ENCODE measurements at places on chromosomes 3 and 15.

GRCh38 chr3:137121704-137122314, 164.0 kb downstream of the IL20RB start:
- peak; percentile 18 for DNase-seq

- DNase-seq = peak; percentile 56
These were observed 86.7 kb downstream of the MAGI1 start for GRCh38 chr3:65951836-65952505.

- DNase-seq = no peak
These were observed 55.4 kb downstream of the EOMES start for GRCh38 chr3:27666708-27667107.

DNA sequence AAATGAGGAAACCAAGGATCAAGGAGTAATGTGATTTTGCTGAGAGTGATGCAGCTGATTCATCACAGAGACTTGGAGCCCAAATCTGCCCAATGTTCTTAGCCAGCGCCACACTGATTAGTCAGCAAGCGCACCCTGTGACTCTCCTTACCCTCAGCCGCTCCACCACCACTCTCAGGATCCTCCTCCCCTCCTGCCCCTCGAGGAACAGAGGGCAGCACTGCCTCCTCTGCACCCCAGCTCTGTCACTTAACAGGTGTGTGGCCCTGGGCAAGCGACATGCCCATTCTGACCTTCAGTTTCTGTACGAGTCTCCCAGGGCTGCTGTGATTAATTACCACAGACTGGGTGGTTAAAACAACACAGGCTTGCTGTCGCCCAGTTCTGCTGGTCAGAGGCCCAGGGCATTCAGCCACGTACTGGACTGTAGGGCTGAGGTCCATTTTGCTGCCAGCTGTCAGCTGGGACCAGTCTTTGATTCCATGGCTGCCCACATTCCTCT, 36.1 kb upstream of the HRH1 start:
- no peak for DNase-seq

DNA sequence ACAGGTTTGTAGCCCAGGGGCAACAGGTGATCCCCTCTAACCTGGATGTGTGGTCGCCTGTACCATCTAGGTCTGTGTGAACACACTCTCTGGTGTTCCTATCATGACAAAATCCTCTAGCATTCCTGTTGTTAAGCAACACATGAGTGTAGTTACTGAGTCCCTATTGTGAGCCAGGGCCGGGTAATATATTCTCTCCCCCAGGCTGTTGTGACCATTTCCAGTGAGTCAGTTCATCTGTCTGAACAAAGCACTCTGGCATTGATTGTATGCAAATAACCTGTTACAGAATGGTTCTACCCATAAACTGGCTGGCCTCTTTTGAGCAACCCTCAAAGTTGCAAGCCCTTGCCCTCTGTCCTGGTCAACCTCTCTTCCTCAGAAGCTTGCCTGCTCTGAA, 2.6 kb upstream of the FLNB start:
- peak; percentile 90 for DNase-seq

GRCh38 chr15:74010929-74011540, 16.5 kb downstream of the PML start:
- DNase-seq = peak; percentile 10

DNA sequence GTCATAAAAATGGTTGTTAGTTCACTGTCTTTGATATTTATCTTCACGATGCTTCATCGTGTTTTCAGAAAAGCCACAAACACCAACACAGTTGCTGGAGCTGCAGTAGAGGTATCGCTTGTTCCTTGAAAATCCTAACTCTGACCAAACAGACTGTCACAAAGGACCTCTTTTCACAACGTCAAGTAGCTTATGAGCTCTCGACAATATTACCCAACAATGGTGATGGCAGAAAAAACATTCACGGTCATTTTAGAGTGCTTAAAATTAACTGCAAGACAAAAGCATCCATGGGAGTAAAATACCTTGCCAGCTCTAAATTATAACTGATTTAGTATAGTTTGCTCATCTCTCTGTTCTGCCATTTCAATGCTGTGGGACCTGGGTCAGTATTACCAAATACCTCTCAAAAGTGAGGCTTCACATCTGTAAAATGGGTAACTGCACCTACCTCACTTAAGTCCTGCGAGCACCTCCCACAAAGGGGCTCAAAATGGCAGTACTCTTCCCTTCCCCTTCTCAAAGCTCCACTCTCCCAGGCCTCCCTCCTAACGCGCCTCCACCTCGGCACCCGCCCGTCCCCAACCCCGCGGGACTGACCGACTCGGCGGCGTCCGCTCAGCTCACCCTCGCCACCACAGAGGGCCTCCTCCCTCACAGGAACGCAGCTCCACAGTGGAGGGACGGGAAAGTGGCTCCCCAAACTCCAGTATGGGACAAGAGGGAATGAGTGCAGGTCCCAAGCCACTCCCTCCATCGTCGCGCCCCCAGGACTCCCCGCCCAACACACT, 546 bp downstream of the TRIM59 start:
- peak; percentile 42 for DNase-seq

DNA sequence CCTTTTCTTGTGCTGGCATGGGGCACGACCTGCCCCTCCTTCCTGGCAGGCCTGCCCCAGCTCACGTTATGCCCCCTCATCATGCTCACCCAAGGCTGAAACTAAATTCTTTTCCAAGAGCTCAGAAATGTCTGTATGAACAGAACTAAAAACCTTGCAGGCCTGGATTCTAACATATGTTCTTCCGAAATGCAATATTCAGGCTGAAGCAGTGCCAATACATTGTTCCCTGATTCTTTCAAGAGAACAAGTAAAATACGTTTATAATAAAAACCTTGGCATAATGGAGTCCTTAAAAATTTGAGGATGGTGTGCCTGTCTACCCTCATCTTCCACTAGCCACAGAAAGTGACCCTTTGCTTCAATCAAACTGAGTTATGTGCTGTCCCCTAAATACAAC, 48.5 kb upstream of the ICE2 start:
- no peak for DNase-seq

GRCh38 chr15:57654153-57654852, 52.2 kb upstream of the POLR2M start:
- no peak for DNase-seq

DNA sequence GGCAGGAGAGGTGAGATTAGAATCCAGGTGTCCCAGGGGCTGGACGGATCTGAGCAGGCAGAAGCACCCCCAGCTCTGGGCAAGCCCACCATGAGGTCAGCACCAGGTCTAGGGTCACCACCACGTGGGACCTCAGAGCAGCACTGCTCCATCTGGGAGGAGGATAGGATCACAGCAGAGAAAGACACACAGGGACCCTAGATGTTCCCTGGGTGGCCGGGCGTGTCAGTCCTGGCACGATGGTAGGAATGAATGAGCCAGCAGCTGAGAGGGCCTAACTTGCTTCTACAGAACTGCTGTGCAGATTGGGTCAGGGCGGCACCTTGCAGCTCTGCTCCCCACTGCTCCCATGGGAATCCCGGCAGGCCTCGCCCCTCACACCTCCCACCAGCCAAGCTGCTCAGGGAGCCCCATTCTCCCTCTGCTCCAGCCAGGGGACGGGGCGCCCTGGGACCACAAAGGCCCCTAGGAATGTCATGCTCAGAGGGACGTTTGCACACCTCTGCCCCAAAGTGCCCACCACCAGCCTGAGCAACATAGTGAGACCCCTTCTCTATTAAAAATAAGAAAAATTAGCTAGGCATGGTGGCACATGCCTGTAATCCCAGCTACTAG, 66.3 kb downstream of the ZNF445 start:
- DNase-seq = no peak

- no peak for DNase-seq
These were observed 6.2 kb upstream of the TMF1 start for GRCh38 chr3:69058180-69058946.

GRCh38 chr3:138199851-138200250, 12.8 kb downstream of the ARMC8 start:
- DNase-seq = no peak

DNA sequence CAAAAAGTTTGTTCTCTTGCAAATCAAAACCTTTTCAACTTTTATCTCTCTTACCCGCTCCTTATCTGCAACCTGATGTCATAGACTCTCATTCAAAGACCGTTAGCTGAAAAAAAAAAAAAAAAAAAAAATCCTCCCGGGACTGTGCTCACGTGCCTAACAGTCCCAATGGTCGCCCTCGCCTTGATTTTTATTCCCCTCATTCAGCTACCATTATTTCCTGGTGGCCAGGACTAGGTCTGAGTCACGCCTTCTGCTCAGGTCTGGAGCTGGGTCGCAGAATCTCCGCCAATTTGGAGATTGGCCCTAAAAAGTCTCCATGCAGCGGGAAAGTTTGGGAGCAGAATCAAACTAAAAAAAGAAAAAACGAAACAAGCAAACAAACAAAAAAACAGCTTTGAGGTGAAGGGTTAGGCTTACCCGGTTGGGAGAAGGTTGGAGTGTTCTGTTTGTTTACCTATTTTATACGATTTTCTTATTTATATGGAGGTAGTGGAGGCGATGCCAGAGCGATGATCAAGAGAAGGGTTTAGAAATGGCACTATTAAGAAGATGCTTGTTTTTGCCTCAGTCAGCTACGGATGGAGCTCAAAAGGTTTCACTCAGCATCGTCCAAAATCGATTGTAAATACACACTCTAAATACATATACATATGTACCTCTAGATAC, 51.1 kb downstream of the ZIC4 start:
- no peak for DNase-seq

DNA sequence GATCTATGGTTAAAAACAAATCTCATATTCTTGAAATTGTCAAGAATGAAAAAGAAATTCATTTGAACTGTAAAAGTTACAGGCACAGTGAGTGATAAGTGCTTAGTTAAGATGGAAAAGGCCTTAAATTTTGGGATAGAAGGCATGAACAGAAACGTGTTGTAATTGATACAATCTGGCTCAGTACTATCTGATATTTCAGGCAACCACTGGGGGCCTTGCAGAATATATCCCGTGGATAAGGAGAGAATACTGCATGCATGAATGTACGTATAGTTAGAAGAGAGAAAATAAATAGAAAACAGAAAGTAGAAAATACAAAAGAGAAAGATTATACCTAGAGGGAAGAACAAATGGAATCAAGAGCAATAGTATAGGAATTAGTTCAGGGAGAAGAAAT, 741.4 kb upstream of the CCDC54 start:
- no peak for DNase-seq

GRCh38 chr15:31149987-31150386, 48.5 kb upstream of the TRPM1 start:
- DNase-seq = no peak

DNA sequence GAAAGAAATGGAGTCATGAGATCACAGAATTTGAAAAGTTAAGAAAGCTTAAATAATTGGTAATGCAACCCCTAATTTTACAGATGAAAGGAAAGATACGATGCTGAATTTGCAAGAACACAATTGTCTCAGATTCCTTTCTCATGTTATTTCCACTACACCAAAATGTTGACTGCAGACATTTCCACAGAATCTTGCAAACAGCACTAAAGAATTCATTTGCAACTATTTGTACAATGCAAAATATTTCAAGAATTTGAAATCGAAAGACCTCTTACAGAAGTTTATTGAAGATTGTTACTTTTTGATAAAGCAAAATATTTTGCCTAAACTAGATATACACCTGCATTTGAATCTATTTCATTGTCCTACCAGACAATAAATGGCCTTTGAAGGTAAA, 194.1 kb upstream of the KCNMB2 start:
- DNase-seq = no peak

GRCh38 chr3:18223571-18223970, 201.6 kb downstream of the SATB1 start:
- no peak for DNase-seq

Data from kidney capillary endothelial cell (primary cell).